ENCODE measurements at places on chromosomes 7 and 10.

- no peak for DNase-seq
These were observed 220.2 kb downstream of the ARHGAP12 start for GRCh38 chr10:31708474-31708873.

DNA sequence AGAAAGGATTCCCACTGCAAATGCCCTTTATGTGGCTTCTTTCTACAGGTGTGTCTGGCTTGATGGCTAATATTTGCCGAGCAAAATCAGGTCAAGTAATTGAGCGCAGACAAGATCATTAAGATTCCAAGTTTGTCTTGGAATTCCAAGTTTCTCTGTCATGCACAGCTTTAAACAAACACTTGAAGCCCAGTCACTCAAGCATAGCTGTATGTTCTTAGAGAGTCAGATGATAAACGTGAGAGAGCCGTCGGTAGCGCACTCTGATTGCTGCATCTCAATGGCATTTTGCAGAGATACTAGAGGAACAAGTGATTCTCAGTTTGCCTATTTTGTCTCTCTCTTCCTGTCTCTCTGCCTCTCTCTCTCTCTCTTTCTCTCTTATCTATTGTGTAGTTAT is 658 bp downstream of the DMBT1 start:
- DNase-seq: no peak

DNA sequence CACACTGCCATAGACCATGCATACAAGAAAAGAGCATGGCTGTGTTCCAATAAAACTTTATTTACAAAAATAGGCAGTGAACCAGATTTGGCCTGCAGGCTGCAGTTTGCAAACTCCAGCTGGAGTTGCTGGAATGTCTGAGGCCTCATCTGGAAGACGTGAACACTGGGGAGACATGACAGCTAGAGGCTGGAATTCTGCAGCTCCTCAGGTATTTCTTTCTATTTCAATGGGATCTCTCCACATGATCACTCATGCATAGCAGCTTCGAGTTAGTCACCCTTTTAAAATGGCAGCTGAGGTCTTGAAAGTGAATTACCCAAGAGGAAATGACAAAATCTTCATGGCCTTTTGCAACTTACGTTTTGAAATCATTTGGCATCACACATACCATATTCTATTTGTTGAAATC is 52.6 kb upstream of the BET1 start:
- no peak for DNase-seq

DNA sequence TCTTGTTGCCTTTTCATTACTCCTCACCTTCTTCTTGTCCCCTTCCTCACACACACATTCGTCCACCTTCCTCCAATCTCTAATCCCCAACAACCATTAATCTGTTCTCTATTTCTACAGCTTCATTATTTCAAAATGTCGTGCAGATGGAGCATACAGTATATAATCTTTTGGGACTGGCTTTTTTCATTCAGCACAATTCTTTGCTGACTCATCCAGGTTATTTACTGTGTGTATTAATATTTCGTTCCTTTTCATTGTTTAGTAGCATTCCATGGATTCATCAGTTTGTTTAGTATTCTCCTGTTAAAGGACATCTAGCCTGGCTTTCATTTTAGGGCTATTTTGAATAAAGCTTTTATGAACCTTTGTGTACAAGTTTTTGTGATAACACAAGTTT is 159.3 kb downstream of the PTPN20 start:
- no peak for DNase-seq
